GM18507 (cell line): ENCODE measurements at places on chromosomes 4 and X.

DNA sequence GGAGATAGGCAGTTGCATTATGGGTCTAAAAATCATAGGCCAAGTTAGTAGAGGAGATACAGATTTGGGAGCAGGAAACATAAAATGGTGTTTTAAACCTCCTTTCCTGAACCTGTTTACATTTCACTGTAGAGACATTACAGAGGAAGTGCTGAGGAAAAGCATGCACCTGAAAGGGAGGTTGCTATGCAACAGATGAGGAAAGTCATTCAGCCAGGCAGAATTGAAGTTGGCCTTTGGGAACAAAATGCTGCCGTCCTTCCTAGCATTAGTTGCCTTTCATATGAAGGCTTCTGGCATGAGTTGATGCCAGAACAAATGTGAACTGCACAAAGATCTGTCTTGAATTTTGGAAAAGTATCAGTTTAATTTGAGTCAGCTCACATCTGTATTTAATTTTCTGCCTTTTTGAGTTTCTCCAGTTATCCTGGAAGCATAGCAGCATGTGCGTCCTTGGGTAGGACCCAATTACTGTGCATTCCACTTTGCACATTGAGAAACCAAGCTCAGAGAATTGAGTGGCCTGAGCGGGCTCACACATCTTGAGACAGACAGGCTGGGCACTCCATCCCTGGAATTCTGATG is 38.2 kb downstream of the MAGED1 start:
- no peak for DNase-seq

DNA sequence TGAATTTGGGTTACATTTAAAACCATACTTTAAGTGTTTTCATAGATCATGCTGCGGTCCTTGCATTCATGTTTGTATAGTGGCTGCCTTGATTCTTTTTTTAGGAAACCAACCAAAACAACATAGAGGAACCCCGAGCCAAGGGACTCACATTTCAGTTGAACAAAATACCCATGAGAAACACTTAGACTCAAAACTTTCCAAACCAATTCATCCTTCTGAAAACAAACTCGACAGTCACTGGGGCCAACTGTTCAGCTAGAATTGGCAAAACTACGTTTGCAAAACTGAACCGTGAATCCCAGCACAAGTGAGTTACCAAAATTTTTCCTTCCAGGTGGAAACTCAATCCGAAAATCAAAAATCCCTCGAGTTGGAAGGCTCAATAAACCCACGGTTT is 1.4 kb downstream of the ADGRA3 start:
- no peak for DNase-seq

DNA sequence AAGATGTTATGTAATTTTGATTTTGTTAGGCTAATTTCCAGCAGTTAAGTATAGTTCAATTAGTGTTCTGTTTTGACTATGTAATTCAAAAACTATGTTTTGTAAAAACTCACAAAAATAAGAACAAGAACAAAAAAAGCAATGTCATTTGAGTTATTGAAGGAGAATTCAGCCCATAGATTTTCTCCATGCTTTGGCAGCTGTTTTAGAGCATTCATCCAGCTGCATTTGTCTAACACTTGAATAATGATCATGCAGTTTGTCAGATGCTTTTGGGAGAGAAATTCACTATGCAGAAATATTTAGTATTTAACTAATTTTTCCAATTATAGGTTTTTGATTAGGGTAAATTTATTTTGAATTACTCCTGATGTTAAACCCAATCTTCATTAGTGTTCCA is 14.2 kb downstream of the CPE start:
- DNase-seq = no peak

DNA sequence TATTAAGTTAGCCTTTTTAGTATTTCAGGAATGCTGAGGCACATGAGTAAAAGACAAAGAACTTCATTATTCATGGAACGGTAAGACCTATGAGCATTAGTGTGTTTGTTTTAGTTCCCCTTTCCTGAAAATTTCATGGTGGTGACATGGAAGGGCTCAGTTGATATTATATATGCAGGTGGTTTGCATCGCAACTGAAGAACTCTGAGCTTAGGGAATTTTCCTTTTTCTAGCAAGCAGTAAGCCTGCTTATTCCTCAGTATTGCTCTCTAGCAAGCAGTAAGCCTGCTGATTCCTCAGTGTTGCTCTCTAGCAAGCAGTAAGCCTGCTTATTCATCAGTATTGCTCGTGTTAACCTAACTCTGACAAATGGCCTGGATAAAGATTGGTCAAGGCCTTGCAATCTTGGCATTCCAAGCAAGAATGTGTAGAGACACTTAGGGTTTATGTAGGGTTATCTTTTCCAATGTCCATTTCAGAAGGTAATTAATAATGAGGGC is 37.7 kb upstream of the MAGEB18 start:
- DNase-seq = no peak

DNA sequence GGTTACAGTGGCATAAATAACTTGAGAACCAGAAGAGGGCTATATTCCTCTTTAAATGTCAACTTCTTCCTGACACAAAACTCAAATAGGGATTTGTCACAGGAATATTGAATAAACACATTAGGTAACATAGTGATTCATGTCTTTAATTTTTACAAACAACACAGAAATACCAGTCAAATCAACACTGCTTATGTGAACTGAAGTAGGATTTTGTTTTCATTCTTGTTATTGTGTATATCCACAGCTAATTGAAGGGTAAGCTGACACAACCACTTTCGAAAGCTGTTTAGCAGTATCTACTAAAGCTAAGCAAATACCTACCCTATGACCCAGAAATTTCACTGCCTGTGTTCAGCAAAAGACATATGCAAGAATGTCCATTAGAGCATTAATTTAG is 120.4 kb upstream of the EOLA2 start:
- DNase-seq = no peak

GRCh38 chr4:48152259-48152658 is 18.2 kb upstream of the TXK start:
- DNase-seq = no peak

DNA sequence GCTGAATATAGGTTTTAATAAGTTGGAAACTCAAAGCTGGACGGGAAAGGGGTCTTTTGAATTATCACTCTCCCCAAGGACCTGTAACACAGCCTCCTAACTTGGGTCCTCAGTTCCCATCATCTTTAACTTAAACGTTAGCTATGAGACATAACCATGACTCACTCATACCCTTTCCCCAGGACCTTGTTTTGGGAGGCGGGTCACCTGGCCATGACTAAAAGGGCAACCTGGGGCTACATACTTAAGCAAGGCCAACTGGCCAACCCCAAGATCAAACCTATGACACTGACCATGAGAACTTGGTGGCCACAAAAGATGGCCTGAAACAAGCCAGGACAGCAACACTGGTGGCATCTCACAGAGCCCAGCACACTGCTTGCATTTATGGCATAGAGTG is 89.0 kb downstream of the SH3KBP1 start:
- DNase-seq = no peak

GRCh38 chrX:10397349-10397748 is 223.0 kb downstream of the MID1 start:
- no peak for DNase-seq

DNA sequence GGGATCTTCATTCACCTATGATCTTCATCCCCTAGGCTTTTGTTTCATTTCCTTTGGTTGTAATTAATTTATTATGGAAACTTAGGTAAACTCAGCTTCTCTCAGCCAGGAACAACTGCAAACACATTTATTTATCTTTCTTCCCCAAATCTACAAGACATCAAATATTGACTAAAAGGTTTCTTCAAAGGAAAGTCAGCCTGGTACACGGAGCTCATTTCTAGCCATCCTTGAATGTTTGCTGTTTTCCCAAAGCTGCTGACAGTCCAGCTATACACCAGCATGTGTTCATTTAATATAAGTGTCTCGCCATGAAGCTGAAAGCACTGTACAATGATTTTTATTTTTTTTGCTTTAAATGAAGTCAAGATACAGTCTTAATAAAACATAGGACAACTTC is 16.8 kb downstream of the RBM47 start:
- no peak for DNase-seq

DNA sequence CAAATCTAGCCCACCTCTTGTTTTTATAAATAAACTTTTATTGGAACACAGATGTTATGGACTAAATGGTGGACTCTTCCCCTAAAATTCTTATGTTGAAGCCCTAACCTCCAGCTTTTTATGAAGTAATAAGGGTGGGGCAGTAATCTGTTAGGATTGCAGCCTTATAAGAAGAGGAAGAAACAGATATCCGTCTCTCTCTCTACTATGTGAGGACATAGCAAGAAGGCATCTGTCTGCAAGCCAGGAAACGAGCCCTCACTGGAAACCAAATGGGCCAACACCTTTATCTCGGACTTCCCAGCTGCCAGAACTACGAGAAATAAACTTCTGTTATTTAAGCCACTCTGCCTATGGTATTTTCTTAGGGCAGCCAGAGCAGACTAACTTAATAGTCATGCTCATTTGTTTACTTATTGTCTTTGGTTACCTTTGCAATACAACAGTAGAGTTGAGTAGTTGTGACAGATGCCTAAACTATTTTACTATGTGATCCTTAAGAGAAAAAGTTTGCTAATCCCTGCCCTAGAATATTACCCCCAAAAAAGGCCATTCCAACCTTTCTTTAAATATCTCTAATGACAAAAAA is 67.4 kb downstream of the MANBA start:
- no peak for DNase-seq

DNA sequence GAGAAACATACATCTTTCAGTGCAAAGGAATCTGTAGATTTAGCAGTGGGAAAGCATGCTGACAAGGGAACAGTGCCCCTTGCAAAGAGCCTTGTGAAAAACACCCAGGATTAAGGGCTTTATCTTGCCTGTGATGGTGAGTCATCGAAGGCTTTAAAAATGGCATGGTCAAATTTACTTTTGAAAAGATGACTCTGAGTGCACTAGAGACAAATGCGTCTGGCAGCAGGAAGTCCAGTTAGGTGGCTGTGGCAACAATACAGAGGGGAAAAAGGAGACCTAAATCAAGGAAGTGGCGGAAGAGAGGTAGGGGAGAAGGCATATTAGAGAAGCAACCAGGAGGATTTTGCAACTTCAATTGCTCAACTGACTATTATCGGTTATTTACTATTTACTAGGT is 472.6 kb upstream of the CPEB2 start:
- no peak for DNase-seq

DNA sequence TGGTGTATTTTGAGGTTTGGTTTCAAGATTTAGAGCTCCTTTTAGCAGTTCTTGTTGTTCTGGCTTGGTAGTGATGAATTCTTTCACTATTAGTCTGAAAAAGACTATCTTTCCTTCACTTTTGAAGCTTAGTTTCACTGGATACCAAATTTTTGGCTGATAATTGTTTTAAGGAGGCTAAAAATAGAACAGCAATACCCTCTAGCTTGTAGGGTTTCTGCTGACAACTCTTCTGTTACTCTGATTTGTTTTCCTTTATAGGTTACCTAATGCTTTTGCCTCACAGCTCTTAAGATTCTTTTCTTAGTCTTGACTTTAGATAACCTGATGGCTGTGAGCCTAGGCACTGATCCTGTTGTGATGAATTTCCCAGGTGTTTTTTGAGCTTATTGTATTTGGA is 33.6 kb upstream of the HEPH start:
- DNase-seq = no peak

DNA sequence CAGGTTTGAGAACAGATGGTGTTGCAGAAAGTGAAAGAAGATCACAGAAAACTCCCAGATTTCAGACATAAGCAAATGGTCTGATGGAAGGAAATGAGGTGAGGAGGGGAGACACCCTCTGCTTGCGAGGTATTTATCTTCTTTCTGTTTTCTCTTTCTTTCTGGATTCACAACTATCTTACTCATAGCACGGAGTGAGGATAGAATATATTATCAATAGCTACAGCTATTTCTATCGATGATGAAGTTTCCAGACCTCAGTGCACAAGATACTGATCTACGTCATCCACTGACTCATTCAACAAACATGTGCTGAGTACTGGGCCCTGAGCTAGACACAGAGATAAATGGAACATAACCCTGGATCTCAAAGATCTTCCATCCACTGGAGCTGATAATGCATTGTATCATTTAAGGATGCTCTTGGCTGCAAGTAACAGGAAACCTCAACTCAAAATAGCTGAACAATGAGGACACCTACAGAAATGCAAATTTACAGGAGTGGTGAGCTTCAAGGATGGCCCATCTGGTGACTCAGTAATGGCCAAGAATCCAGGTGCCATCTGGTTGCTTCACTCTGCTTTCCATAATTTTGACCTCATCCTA is 21.2 kb downstream of the SLC2A9 start:
- DNase-seq = no peak

GRCh38 chr4:147088146-147088545 is 142.5 kb upstream of the TTC29 start:
- DNase-seq = no peak

DNA sequence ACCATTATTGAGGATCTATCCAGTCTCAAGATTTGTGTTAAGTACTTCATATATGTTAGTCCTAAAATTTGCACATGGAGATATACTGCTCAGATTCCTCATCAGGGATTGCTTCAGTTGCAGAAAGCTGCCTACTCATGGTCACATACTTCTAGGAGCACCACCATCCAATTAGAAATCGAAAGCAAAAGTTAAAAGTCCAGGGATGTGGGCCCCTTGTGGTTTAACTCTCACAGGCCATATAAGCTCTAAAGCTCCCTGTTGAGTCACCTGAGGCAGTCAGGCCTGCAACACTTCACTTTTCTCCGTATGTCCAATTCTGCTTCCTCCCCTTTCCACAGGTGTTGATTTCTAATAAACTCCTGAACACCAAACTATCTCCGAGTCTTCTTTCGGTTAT is 84.2 kb downstream of the CNOT6L start:
- peak; percentile 23 for DNase-seq

- no peak for DNase-seq
Measured at GRCh38 chrX:72296991-72297390, 8.7 kb downstream of the CITED1 start.

DNA sequence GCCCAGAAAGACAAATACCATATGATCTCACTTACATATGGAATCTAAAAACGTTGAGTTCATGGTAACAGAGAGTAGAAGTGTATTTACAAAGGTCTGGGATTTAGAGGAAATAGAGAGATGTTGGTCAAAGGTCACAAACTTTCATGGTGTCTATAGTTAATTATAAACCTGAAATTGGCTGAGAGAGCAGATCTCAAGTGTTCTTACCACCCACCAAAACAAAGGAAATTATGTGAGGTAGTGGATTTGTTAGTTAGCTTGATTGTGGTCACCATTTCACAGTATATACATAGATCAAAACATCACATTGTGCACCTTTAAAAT is 186.8 kb downstream of the NWD2 start:
- peak; percentile 4 for DNase-seq

- DNase-seq = no peak
Measured at GRCh38 chrX:12360383-12360782, 222.1 kb downstream of the FRMPD4 start.

DNA sequence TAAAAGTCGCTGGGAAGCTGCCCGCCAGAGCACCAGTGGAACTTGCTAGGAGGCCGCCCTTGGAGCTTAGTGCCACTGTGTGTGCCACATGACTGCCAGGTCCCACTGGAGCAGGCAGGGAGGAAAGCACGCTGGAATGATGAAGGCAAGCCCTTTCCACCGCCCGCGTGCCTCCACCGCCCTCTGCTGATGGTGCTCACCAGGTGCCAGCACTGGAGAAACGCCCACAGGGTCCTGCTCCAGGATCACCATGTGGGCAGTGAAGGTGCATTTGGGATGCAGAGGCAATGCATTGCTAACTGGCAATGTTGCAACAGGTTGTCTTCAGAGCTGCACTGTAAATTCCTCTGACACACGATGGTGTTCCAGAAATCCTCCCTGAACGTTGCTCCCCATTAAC is 76.3 kb downstream of the SHROOM2 start:
- DNase-seq = no peak

GRCh38 chrX:150587585-150588503 is 19.4 kb downstream of the MTM1 start:
- DNase-seq = no peak
